DMS 273 treated with DMSO at 0.1 percent for 48 hours (cell line): ENCODE measurements at places on chromosomes 7 and 10.

- no peak for DNase-seq
Observed at GRCh38 chr7:3117488-3118231, 74.0 kb upstream of the CARD11 start.

- no peak for DNase-seq
Observed at GRCh38 chr10:73771722-73772280, 10.0 kb upstream of the CHCHD1 start.

DNA sequence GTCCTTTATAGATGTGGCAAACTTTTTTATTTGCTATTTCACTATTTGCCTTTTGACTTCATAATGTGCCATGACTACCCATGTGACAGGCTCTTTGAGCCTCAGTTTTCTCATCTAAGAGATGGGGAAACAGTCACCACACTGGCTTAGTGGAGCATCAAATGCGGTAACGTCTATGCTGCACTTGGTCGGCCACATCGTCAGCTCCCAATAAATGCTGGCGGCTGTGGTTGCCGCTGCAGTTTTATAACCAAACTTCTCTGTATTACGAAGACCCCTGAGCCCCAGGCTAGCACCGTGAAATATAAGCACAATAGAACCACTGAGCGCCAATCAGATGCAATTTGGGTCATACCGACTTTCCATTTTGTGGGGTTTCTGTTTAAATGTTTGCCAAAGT is 56.2 kb downstream of the PARP12 start:
- no peak for DNase-seq

DNA sequence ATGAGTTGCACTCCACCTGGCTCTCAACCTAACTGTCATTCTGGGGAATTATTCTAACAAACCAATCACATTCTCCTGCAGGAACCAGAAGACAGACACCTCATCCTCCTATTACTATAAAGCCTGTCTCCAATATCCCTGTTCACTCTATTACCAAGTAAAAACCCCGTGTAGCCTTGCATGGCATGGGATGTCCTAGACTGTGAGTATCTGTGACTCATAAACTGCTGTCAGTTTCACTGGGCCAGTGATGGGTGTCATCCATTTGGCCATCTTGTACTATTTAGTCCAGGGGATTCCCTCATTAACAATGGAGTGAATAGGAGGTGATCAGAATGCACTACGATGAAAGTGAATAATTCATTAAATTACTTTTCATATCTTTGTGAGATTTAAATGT is 608.7 kb downstream of the DNAJB9 start:
- DNase-seq = no peak

- DNase-seq = no peak
Observed at GRCh38 chr10:113732160-113732881, 19.2 kb upstream of the PLEKHS1 start.

DNA sequence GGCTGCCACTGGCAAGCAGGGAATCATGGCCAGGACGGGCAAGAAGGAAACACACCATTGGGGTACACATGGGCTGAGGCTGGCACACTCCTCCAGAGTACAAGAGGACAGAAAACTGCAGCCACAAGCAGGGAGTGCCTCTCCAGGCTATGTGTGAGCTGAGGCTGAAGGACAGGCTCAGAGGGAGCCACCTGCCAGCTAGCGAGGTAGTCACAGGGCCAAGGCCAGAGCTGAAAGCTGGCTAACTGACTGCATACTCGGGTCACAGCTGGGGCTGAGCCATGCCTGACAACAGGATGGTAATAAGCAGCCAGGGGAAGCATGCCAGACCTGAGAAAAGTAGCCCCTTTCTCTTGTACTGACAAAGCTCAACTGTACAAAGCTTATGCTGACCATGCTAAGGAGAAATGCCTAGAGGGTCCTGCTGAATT is 52.0 kb downstream of the KIF5B start:
- DNase-seq = no peak

- DNase-seq = no peak
Observed at GRCh38 chr10:76433161-76434005, 1002.0 kb downstream of the LRMDA start.
